AG04450 (cell line): ENCODE measurements at places on chromosomes 13 and 19.

- DNase-seq, result no peak
These were observed 80.0 kb downstream of the WDFY2 start for GRCh38 chr13:51663973-51664957.

DNA sequence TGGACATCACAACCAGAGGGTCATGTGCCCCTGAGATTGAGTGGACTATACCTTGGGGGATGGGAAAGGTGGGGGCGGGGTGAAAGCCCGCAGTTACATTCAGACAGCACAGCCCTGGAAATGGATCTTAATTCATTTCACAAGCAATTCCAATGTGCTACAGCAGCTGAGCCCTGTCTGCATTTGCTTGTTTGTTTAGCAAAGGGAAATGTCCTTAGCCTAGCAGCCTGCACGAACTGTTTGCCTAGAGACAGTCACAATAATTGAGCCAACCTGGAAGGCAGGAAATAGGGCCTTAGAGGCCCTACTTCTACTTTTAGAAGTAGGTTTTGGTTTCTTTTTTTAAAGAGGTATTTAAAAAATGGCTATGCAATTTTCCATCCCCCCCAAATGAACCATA is 177.3 kb upstream of the KL start:
- no peak for DNase-seq

- no peak for DNase-seq
These were observed 107.7 kb upstream of the SPATA13 start for GRCh38 chr13:24052547-24053518.

GRCh38 chr19:40053491-40053890 is 2.5 kb downstream of the ZNF780B start:
- no peak for DNase-seq

GRCh38 chr19:58038688-58039204 is 4.9 kb downstream of the ZSCAN1 start:
- DNase-seq, result no peak

DNA sequence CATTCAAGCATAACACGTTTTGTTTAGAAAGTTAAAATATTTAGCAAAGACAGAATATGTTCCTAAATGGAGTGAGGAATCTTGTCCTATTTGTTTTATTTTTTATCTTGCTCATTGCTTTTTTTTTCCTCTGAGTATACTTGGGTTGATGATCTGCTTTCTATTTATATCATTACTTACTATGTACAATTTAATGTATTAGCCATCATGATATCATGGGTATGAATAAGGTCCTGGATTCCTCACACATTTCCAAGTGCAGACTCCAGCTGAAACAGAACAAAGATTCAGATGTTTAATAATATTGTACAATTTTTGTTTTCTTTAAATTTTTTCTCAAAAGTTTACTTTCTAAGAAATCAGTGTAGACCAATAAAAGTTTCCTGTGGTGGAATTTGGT is 388.2 kb downstream of the GPC6 start:
- DNase-seq, result no peak

DNA sequence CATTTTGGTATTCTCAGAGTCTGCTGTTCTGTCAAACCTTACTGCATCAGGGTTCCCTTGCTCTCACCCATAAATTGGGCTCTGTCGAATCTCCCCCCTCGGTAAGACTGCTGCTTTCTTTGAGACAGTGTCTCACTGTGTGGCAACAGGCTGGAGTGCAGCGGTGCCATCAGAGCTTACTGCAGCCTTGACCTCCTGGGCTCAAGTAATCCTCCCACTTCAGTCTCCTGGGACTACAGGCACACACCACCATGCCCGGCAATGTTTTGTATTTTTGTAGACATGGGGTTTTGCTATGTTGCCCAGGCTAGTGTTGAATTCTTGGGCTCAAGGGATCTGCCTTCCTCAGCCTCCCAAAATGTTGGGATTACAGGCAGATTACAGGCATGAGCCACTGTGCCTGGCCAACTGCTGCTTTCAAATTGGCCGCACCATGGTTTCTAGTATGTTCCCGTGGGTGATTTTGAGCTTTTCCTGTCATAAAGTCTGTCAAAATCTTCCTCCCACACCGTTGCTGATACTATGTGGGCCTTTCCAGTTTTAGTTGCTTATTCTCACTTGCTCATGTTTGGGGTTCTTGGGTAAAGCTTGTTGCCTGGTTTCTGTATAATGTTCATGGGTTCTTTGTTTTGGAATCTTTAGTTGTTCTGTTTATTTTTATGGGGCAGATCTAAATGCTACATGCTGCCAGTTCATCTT is 10.6 kb downstream of the RFC3 start:
- DNase-seq, result no peak
